ENCODE measurements at places on chromosomes 11 and 22.

GRCh38 chr11:95296621-95297025, 65.6 kb upstream of the SESN3 start:
- DNase-seq, result no peak

DNA sequence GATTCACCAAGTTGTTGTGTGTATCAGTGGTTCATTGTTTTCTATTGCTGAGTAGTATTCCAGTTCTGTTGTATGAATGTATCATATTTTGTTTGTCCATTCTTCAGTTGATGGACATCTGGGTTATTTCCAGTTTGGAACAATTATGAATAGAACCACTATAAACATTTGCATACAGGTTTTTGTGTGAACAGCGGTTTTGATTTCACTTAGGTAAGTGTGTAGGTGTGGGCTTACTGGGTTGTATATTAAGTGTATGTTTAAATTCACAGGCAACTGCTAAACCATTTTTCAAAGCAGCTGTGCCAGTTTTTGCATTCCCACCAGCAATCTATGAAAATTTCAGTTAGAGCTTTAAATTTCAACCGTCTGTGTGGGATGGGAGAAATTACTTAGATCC, 217.8 kb downstream of the NELL1 start:
- no peak for DNase-seq

DNA sequence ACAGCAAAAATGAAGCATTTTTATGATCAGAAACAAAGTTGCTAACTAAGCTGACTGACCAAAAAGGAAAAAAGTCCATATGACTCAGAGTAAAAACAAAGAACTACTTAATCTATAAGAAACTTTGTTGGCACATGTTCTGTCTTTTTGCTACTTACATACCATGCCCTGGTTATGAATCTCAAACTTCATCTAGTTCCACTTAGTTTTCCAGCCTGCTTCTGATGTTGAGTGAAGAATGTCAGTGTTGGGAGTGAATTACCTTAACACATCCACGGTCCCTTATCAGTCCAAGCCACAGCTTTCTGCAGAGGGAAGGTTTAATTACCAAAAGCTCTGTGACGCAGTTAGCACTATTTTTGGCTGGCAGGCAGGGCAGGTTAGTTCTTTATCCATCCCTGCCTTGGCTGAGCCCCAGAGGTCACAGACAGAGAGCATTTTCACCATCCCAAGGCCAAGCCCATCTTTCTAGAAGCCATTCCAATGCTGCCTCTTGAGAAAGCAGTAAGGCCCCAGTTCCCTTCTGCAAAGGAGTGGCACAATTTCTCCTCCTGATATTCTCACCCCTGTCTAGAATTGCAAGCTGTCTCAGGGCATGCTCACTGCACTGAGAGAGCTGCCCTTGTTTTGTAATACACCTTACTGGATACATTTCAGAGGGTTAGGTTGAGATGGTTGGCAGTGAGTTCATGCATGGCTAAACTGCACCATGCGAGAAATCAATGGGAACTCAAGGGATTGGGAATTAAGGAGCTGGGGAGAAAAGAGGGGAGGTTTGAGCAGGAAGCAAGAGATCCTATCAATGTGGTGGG, 67.1 kb downstream of the SLC1A2 start:
- DNase-seq, result no peak

GRCh38 chr11:17554487-17554886, 7.4 kb downstream of the OTOG start:
- no peak for DNase-seq

DNA sequence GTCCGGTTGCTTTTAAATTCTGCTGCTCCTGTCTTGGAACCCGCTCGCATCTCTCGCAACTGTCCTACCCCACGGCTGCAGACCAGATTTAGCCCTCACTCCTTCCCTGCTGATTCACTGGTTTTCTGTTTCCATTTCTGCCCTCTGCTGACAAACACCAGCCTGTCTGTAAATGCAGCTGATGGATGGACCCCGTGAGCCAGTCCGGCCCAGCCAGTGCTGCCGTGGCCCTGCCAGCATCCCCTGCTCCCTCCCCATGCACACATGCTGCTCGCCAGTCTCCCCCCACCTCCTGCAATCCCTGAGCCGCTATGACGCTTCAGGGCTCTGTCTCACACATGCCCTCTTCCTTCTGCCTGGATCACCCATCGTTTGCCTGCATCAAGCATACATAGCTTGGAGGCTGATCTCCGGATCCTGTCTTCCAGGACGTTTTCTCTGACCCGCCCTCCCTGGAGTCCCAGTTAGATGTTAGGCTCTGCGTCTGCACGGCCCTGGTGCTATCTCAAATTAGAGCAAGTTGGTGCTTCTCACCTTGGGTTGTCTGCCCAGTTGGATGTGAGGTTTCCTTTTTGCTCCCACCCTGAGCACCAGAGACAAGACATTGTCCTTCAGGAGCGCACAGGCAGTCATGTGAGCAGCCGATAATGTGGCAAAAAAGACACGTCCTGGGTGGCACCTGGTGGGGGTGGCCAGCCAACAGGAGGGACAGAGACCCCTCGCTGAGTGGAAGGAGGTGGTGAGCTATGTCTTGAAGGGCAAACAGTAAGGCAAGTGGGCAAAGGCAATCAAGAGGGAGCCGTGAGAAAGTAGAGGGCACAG, 4.3 kb upstream of the ACR start:
- DNase-seq, result no peak

DNA sequence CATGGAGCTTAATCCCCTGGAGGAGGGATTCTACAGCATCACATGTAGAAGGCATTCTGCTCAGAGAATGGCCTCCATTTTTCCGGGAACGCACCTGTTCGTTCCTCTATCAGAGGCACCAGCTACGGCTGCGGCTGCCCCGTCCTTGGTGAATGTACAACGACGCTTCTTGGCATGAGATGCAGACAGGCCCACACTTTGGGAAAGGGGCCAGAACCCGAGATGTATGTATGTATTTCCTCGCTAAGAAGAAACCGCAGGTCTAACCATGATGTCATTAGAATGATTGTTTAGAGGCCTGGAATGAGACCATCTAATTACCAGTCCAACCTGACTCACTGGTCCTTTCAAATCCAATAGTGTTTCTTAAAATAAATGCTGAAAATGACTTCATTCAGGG, 1293.4 kb downstream of the TBC1D22A start:
- no peak for DNase-seq

GRCh38 chr22:25370322-25370721, 150.9 kb downstream of the CRYBB2 start:
- DNase-seq, result no peak

GRCh38 chr11:125132071-125132470, 20.6 kb upstream of the TMEM218 start:
- no peak for DNase-seq

GRCh38 chr11:26964339-26964738, 29.6 kb upstream of the FIBIN start:
- DNase-seq, result peak; percentile 5

DNA sequence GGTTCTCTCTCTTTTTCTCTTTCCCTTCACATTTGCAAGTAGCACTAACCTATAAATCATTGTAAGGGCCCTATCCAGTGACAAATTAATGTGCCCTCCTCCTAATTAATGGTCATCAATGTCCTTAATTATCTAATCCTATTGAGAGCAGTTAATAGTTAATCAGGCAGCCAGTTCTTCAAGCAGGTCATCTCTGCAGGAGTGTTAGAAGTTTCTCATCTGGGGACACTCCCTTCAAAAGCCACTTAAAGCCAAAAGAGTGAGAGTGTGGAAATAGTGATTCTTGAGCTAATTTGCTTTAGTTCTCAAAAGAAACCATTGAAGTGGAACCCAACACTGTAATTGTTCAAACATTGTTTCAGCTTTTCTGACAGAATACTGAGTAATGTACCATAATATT, 141.6 kb downstream of the ELP4 start:
- DNase-seq, result no peak

GRCh38 chr22:37758694-37759093, 49.0 kb upstream of the GCAT start:
- DNase-seq, result no peak

DNA sequence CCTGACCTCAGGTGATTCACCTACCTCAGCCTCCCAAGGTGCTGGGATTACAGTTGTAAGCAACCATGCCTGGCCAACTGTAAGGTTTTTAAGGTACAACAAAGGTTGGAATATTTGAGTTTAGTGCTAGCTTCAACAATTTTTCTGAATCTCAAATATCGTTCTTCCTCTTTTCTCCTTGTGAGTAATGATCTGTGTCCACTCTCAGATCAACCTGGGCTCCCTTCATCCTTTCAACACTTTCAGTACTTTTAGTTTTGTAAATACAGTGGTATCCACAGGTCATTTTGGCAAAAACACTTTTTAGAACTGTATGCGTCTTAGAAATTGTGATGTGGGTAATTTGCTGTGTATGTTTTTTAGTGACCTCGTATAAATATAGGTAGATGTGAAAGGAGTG, 7.9 kb downstream of the PACS1 start:
- DNase-seq, result no peak

DNA sequence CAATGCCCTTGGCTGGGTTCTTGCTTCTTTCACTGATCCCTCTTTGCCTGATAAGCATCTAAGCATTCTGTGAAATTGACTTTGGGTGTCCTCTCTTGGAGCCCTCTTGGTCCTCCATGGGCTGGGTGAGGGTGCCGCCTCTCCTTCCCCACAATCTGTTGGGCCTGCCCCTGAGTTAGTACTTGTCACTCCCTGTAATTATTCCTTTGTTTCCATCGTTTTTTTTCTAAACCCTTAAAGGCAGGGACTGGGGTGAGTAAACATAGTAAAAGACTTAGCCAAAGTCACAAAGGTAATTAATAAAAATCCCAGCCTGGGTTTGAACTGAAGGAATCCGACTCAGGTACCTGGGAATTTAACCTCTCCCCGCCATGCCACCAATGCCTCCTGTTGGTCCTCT, 188.1 kb downstream of the MYO18B start:
- DNase-seq, result no peak

DNA sequence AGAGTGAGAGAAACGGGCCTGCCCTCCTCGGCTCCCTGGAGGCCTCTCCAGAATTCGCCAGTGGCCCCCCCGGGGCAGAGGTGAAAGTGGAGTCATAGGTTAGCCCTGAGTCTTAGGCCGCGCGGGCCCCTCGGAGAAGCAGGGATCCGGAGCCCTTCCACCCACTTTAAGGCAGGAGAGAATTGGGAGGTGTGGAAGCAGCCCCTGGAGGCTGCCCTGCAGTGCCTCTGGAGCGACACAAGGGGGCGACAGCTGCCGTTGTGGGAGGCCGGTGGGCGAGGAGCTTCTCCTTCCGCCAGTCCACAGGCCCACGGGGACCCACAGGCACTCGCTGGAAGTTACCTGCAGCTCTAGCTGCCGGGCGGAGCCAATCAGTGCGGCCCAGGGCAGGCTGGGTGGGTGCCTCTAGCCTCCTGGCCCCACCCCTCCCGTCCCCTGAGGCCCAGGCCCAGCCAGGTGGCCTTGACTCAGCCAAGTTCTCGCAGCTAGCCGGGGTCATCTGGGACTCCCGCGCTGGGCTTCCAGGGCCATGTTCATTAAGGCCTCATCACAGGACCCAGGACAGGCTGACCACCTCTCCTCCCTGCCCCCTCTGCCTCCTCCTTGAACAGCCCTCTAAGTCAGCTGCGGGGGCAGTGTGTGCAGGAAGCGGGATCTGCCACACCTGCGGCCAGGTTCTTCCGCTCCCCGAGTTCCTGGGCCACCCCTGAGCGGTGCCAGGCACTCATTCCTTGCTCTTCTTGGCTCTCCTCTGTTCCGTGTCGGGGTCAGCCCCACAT, 5.0 kb downstream of the DGKZ start:
- DNase-seq, result peak; percentile 52

DNA sequence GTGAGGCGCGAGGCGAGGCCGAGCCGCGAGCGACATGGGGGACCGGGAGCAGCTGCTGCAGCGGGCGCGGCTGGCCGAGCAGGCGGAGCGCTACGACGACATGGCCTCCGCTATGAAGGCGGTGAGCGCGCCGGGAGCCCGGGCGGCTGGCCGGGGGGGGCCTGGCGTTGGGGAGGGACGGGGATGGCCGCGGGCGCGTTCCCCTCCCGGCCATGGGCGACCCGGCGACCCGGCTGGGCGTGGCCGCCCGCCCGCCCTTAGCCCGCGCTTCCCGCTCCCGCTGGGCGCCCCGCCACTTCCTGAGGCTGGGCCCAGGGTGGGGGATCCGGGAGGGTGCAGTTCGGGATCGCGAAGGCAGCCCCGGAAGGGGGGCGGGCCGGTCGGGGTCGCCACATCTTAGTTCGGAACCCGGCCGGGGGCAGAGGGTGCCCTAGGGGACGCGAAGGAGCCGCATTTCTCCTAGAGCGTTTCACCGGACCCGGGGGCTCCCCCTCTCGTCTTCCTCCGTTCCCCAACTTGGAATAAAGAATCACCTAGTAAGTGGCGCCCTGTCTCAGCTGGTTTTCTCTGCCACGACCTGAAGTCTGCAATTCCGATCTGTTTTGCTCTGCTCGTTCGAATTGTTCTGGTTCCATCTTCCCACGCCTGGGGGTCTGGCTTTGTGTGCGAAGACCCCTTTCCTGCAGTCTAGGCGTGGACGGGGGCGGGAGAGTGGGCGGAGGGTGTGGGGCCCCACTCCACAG, 536 bp downstream of the YWHAH start:
- DNase-seq, result peak; percentile 73

DNA sequence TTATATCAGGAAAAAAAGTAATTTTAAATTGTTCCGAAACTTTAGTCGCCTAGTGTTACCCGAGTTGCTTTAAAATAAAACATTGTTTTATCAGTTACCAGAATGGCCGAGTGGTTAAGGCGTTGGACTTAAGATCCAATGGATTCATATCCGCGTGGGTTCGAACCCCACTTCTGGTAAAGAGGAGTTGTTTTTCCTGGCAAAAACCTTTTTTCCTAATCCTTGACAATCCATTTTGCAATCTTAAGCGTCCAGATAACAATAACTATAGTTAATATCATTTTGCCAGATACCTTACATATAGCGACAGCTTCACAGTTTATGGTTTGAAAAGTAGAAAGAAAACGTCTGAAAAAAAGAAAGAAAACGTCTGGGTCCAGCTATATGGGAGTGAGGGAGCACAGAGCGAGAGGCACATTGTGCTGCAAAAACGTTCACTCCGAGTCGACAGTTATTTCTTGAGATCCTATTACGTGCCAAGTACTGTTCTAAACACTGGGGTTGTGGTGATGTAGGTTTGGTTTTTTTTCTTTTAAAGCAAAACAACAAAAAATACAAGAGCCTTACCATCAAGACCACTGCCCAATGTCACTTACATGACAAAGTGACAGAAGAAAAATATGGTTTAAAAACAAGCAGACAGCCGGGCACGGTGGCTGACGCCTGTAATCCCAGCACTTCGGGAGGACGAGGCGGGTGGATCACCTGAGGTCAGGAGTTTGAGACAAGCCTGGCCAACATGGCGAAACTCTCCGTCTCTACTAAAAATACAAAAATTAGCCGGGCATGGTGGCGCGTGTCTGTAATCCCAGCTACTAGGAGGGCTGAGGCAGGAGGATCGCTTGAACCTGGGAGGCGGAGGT, 40.6 kb downstream of the OR4D9 start:
- DNase-seq, result peak; percentile 64

- no peak for DNase-seq
Observed at GRCh38 chr11:92758241-92758780, 211.1 kb upstream of the MTNR1B start.

- no peak for DNase-seq
Observed at GRCh38 chr11:33920838-33921613, 29.1 kb upstream of the LMO2 start.

All from right kidney (tissue), 9 donors.